ENCODE measurements at places on chromosomes 1 and 21.

- no peak for DNase-seq
These were observed 37.5 kb downstream of the LRRC3 start for GRCh38 chr21:44492567-44493385.

DNA sequence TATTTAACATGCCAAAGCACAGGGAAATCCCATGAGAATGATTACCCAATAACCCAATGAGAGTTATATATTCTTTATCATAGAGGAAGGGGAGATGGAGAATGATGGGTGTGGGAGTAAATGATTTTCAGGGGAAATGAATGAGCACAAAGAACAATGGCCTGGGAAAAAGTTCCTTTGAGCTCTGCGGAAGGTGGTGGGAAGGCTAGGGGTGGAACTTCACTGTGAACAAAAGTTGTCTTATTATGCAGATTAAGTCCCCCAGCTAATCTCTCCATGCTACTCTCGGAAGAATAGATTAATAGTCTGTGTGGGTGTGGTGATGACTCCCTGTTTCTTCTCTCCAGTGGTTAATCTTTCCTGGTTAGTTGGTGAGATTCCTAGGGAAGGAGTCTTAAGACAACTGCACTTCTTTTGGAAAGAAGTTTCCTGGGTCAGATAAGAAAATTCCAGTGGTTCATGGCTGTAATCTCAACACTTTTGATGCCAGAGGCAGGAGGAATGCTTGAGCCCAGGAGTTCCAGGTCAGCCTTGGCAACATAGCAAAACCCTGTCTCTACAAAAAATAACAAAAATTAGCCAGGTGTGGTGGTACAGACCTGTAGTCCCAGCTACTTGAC lies 71.6 kb downstream of the DNTTIP2 start:
- no peak for DNase-seq

DNA sequence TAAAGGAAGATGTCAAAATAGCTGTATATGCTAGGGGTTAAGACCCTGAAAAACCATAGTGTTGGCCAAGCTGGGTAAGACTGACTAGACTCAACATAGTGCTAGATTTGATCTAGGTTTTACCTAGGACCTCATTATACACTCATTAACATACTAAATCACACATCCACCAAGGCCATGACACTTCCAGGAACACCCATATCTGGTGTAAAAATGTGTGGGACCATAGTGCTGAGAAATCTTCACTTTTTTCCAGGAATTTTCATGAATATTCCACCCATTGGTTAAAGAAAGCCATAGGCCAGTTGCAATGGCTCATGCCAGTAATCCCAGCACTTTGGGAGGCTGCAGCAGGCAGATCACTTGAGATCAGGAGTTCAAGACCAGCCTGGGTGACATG lies 34.0 kb upstream of the ACADM start:
- no peak for DNase-seq

- DNase-seq: no peak
These were observed 76.6 kb upstream of the VAV3 start for GRCh38 chr1:108041360-108042142.

DNA sequence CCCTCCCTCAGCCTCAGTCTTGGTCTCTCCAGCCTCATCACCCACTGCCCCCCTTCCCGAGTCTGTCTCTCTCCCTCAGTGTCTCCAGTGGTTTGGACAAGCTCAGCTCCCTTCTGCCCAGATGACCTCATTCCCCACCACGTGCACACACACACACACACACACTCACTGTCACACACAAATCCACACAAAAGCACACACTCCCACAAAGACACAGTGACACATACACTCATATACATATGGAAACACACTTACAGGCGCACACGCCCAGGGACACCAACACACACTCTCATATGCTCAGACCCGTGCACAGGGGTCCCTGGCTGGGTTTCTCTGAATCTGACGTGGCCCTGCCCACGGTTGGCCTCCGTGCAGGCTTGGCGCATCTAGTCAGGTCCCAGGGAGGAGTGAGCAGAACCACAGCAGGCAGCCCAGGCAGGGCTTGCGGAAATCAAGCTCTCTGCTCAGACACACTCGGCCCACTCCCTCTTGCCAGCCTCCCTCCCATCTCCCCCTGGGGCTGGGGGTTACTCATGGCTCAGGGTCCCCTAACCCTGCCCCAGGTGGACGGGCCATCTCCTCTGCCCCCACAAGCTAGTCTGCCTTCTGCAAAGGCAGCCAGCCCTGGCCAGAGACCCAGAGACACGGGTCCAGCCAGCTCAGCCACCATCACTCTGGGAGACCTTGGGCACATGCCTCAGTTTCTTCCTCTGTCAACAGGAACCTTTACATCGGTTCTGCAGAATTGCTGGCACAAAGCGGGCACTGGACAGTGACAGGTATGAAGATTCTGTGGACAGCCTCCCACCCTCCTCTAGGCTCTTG lies 38.5 kb upstream of the FAM131C start:
- DNase-seq: peak; percentile 78

GRCh38 chr1:5951846-5952410 lies 40.3 kb downstream of the NPHP4 start:
- no peak for DNase-seq

DNA sequence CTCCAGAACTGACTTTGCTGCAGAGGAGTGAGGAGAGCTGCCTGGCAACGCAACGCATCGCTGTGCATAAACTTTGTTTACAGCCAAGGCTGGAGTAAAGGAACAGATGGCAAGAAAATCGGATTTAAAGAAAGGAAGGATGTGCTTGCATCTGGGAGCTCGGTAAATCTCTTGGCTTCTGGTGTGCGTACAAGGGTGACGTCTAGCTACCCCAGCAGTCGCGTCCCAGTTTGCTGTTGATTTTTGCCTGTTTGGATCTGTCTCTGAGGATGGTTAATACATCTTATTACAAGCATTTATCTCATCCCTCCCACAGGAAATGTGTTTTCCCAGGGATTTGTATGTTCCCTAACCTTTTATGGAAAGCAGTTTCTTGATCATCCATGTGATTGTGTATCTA lies 73.3 kb upstream of the RALGPS2 start:
- no peak for DNase-seq

GRCh38 chr1:98496256-98496995 lies 165.1 kb upstream of the SNX7 start:
- no peak for DNase-seq

DNA sequence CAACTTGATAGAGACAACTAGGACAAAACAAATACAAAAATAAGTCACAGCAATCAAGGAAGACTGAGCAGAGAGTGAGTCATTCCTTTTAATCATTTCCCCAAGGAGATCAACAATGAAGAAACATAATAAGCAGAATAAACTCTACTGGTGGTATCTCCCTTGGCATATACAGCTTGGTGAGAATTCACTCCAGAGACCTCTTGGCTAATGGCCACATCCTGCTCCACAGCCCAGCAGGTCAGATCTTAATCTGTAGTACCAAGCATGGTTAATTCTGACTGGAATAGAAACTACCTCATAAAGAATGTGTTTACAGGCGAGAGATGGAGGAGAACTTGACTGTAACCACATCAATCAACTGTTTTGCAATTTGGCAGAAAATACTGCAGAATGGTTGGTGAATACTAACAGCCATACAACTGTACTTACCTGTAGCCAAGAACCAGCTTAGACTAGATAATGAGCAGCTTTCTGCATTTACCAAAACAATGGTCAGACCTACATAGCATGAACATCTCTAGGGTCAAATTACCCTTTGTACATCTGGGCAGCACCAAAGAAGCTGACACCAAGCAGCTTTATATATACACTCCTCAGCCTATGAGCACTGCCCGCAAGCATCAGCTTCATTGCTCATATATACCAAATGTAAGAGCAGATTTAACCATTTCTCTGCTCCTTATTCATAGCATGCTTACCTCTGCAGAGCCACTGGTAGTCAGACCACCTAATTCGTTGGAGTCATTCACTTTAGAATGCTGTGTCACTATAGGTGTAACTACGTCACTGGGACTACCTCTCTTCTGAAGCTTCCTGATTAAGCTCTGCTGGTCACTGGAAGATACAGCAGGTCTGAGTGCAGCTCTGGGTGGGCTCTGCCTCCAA lies 51.0 kb downstream of the KIAA0319L start:
- peak; percentile 78 for DNase-seq

GRCh38 chr1:239428120-239428710 lies 41.8 kb downstream of the CHRM3 start:
- no peak for DNase-seq

DNA sequence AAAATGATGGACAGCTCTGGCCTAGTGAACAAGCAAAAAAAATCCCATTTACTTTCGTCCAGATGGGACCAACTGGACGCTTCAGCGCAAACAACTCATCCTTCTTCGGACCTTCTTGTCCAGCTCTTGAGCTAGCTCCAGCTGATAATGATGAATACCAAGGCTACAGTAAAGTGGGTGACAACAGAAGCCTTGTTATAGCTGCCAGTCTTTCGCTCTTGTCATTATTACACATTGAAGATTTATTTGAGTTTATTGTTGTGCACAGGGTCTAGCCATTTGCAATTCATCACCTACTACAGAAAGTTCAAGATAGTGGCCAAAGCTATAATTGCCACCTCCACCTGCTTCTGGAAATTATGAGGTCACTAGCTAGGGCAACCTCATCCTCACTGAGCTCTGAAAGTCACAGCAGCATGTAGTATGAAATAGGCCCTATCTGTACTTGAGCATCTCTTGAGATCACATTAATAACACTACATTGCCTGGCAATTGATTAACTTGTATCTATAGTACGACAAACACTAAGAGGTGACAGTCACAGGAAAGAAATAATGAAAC lies 76.9 kb downstream of the GPATCH2 start:
- no peak for DNase-seq

GRCh38 chr21:32914424-32915039 lies 111.2 kb upstream of the OLIG2 start:
- no peak for DNase-seq

DNA sequence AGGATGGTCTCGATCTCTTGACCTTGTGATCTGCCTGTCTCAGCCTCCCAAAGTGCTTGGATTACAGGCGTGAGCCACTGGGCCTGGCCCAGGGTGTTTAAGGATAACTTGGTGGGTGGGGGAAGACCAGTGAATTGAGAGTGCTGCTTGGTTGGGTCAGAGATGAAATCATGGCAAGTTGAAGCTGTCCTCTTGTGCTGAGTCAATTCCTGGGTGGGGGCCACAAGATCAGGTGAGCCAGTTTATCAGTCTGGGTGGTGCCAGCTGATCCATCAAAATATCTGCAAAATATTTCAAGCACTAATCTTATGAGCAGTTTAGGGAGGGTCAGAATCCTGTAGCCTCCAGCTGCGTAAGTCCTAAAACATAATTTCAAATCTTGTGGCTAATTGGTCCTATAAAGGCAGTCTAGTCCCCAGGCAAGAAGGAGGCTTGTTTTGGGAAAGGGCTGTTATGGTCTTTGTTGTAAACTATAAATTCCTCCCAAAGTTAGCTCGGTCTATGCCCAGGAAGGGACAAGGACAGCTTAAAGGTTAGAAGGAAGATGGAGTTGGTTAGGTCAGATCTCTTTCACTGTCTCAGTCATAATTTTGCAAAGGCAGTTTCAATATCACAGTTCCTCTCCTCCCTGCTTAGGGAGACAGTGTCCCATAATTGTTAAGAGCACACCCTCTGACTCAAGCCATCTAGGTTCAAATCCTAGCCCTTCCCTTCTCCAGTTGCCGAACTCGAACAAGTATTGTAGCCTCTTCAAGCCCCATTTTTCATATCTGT lies 66.8 kb upstream of the BACH1 start:
- DNase-seq: no peak

DNA sequence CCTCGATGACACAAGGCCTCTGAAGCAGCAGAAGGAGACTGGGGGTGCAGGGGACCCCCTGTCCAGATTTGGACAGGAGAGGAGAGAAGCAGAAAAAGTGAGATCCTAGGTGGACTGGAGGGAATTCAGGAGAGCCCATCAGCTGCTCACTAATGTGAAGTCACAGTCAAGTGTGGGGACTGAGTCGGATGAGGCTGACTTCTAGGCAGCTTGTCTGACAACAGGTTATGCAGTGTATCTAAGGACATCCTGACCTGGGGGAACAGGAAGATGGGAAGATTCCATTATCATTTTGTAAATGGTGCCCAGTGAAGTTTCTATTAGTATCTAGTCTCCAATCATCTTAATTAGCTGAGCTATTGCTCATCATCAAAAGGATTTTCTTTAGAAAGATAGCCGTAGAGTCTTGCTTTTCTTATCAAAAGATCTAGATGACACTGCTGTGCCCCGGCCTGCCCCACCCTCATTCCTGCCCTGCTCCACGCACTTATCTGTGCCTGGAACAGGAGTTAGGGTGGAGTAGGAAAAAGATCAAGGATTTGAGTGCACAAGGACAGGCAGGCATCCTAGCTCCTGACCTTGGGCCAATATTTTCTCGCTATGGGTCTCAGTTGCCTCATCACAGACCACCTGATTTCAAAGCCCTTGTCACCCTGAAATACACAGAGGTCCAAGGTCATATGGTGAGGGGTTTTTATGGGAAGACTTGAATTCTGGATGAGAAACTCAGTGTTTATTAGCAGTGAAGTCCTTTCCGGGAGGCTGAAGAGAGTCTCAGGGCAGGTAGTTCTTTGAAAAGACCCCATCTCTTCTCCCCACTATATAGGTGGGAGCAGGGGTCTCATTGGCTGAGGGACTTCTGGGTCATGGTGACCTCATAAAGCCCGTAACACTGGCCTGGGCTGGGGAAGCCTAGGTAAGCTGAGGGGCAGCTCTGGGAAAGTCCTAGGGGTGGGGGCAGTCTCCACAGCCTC lies at the start of gene MROH7:
Gene MROH7 (plus strand): TSS at position 924 of the 974 bp plus-strand sequence. CDS start 11,141 bp downstream, outside the sequence.
- no peak for DNase-seq

DNA sequence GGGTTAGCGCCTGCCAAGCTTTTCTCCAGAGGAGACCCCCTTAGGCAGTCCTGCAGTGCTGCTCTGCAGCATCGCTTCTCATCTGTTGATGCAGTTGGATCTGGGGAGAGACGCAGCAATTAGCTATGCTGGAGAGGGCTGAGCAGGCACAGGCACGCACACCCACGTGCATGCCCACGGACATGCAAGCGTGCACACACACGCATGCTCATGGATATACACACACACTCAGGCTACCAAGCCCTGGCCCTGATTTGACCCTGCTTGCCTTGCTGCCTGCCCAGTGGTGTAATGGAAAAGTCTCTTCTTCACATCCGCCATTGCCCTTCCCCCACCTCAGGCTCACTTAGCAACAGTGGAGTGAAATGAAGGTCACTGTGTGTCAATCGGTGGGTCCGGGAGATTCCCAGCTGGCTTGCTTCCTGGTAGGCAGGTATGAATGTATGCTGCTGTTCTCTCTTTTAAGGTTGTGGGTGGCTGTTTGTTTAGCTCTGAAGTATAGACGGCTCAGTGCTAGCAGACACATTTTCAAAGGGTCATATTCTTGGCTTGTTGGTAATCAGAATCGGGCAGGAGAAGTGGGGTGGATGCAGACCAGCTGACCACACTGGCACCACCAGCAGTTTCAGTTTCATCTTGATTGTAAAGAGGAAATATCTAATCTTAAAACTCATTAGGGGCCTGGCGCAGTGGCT lies 9.5 kb downstream of the ATP1B1 start:
- no peak for DNase-seq

GRCh38 chr1:184947497-184948256 lies 26.6 kb downstream of the NIBAN1 start:
- no peak for DNase-seq
